ENCODE measurements at places on chromosomes 16 and 17.
A peak's percentile ranks its signal among the peaks of the same experiment; 100 is the strongest.

DNA sequence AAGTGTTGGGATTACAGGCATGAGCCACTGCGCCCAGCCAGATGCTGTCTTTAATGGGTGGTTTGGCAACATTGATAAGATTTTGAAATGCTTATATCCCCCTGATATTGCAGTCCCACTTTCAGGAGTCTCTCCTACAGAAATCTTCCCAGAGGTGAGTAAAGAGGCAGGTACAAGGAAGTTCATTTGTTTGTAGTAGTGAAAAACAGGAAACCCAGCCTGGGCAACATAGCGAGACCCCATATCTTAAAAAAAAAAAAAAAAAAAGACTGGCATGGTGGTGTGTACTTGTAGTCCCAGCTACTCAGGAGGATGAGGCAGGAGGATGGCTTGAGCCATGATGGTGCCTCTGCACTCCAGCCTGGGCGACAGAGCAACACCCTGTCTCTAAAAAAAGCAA, 6.2 kb upstream of the NUPR1 start:
- DNase-seq: no peak

GRCh38 chr16:15502041-15502725, 67.8 kb downstream of the BMERB1 start:
- no peak for DNase-seq

DNA sequence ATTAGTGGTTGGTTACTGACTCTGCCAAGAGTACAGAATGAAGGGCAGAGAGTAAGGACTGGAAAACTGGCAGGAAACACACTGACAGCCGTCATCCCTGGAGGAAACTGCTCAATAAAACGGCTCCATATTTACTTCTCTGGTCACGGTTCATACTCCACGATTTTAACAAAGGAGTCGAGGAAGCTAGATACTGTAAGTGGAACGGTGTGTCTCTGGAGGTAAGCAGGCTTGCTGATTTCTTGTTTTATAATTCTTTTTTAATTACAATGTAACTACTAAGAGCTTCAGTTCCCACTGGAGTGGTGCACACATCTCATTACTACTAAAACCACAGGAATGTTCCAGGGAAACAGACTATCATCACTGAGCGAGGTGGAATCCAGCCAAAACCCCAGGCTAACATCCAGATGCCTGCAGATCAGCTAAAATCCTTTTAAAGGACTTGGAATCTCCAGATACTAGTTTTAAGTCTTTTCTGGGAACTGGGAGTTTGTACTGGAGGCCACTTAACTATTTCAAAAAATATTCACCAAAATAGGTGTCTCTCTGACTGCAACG, 17.8 kb downstream of the SERPINF1 start:
- DNase-seq: peak; percentile 39

DNA sequence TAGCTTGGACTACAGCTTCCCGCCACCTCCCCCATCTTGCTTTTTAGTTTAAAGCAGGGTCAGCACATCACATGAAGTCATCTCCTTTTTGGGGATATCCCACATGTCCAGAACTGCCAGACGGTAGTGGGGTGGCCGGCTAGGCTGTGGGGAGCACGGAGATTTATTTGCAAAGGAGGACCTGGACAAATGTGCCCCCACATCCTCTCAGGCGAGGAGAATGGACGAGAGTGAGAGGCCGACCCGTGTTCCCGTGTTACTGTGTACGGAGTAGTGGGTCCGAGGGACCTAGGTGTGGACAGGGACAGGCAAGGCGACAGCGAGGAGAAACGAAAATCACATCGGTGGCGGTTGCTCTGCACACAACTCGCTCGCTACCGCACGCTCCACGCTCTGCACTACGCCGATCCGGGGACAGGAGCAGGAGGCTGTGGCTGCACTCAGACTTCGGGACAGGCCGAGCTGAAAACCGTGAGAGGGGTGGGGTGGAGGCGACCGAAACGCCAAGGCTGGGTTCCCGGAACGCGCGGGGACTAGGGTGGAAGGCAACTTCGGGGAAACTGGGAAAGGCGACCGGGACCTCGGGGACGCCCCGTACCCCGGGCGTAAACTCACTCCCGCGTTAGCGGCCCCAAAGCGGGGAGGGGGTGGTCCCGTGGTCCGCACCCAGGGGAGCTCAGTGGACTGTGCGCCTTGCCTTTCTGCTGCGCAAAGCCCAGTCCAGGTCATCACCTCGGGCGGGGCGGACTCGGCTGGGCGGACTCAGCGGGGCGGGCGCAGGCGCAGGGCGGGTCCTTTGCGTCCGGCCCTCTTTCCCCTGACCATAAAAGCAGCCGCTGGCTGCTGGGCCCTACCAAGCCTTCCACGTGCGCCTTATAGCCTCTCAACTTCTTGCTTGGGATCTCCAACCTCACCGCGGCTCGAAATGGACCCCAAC, at the start of gene MT1A:
Gene MT1A (plus strand): TSS at position 853 of the 937 bp plus-strand sequence. CDS start 73 bp downstream, at position 926.
- no peak for DNase-seq

- no peak for DNase-seq
Observed at GRCh38 chr17:15377200-15377599, 35.8 kb upstream of the TEKT3 start.

Data from NCI-H82 (cell line).